Stimulated activated CD8-positive, alpha-beta memory T cell treated with anti-CD3 and anti-CD28 coated beads, Interleukin-2, amount 100 ng/mL, for 1 hour (primary cell): ENCODE measurements at places on chromosomes 5 and 9.

DNA sequence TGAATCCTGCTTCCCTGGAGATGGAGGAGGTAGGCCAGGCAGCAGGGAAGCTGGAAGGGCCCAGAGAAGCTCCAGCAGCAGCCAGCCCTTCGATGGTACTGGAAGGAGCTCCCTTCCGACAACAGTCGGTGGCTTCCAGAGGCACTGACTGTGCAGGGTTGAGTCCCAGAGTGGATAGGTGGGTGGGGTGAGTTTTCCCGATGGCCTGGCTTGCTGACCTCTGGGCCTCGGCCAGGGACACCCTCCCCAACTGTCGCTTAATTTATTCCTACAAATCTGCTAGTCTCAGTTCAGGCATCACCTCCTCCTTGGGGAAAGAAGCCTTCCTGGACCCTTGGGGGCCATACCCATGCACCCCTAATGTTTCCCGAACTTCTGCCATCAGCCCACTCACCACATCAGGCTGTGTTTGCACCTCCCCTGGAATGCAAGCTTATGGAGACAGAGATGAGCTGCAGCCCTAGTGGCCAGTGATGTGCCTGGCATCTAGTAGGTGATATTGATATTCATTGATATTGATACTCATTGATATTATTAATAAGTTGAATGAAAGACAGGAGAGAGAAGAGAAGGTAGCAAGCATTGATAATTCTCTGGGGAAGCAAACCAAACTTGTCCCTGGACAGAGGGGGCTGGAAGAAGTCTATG, 104.6 kb upstream of the BOD1 start:
- no peak for DNase-seq

DNA sequence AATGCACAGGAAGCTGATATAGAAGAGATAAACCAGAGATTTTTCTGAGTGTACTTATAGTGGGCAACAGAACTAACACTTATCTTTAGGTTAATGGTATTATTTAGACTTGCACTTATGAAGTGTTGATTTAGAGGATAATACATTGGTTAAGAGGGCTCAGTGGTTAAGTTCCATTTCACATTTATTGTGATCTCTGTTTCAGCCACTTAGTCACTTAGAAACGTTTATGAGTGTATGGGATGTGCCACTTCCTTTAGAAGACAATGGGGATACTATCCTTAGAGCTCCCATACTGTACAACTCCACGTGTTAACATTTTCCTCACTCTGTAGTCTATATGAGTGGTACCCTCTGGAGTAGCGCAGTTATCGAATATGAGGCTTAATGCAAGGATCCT, 57.5 kb downstream of the PIP5K1B start:
- DNase-seq: no peak

DNA sequence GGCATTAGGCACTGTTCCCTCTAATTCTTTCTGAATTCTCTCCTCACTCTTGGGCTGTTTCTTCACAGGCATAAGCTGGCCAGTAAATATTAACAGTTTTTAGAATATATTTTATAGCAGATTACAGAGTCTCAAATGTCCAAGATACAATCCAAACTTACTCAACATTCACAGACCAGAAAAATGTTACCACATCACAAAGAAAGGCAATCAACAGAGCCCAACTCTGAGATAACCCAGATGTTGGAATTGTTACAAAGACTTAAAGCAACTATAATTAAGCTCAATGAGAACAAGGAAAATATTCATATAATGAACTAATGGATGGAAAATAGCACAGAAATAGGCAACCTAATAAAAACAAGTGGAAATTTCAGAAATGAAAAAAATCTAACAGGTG, 401.1 kb upstream of the RGMB start:
- DNase-seq: no peak

DNA sequence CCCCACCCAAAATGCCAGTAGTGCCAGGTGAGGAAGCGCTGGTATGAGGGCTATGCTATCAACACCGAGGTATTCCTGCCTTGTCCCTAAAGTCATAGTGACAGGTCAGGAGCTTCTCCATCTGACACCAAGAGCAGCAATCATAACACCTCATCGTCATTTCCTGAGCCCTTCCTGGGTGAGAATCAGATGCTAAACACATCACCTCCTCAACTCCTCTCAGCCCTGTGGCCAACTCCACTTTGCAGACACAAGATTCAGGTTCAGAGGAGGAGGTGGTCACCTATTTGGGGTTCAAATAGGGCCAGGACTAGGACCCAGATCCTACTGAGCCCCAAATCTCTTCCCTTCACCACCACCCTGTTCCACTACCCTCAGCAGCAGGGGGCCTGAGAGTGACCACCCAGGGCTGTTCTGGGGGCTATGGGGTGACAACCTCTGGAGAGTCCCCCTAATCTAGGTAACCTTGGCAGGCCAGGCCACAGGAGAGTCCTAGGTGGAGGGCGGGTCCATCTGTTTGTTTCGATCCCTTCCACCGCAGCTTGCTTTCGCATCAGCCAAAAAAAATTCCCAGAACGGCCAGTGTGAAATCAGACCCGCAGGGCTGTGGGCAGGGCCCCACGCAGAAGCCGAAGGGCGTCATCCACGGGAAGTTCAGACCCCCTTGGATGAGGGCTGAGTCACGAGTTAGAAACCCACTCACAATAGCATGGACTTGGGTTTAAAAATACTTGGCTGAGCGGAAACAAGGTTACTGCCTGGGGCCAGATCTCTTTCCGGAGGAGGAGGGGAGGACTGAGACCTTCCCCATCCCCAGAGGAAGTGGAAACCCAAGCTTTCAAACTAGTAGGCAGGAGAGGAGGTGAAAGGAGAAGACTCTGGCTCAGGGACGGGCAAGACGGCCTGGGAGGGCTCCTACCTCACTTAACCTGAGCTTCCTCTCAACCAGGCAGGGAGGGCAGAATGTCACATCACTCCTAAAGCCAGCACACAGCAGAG, 8.7 kb downstream of the STK10 start:
- DNase-seq: peak; percentile 23

- no peak for DNase-seq
Observed at GRCh38 chr5:53950621-53951020, 359.8 kb downstream of the ARL15 start.

GRCh38 chr9:127133739-127134167, 11.3 kb upstream of the ANGPTL2 start:
- DNase-seq: no peak

DNA sequence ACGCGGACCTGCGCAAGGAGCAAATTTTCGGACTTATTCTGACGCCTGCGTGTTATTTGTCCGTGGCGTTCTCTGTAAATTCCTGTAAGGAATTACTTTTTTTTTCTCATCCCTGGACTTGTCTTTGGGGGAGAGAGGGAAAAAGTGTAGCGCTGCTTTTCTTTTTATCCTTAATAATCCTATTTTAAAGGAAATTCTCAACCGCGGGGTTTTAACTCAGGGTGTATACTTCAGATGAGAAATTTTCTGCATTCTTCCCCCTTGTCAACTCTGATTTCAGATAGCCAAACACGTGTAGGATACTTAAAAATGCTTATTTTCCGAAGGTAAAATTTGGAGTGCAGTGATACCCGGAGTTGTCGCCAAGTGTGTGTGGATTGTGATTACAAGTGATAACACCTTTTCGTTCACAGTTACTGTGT, 853 bp downstream of the DCP2 start:
- DNase-seq: no peak

GRCh38 chr5:10563110-10563944, 543 bp upstream of the ANKRD33B start:
- DNase-seq: peak; percentile 15

GRCh38 chr5:135489466-135490244, 37.5 kb upstream of the TIFAB start:
- no peak for DNase-seq
